Colonic mucosa (tissue), 4 donors: ENCODE measurements at places on chromosomes 4 and X. TPM values are rescaled to one million over a fixed set of nuclear protein-coding genes. Genes with fewer than 3 reads are reported as not detected.
A peak's percentile ranks its signal among the peaks of the same experiment; 100 is the strongest.

DNA sequence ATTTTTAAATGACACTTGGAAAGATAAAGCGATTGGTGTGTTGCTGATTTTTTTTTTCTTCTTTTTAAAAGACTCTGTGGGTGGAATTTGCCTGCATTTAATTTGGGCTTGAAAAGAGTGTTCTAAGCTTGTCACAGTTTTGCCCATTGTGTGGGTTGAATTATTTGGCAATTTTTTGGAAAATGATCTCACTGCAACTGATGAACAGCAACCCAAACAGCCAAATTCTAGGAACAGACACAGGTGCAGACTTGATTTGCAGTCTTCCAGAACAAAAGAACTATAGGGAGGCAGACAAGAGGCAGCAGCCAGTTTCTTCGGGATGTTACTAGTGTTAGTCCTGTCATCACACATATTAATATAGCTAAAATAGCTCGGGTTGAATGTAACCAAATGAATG, 40.5 kb downstream of the CASP6 start:
- H3K36me3 ChIP-seq = no peaks in the 10 kb centered on the region
- no peak overlapping the region for H3K4me3 ChIP-seq
- DNase-seq = no peak
- H3K27ac ChIP-seq = no peak overlapping the region
- no peaks in the 10 kb centered on the region for H3K4me1 ChIP-seq
- no peaks in the 10 kb centered on the region for H3K27me3 ChIP-seq

DNA sequence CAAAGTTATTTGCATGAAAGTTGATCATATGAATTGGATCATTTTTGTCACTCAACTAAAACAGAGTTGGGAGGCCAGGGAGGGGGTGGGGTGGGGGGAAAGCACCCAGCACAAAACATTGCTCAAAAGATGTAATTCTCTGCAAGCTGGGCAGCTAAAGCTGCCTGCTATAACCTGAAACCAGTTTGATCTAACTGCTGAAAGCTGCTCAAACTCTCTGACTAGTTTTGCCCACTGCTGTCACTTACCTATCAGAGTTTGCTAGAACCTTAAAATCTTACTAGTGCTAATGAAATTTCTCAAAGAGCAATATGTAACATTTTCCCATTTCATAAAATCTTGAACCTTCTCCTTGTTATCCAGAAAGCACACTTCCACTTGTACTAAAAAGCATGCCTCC, 10.4 kb downstream of the CXCL8 start:
- no peak overlapping the region for H3K27ac ChIP-seq
- H3K4me1 ChIP-seq = no peaks in the 10 kb centered on the region
- no peaks in the 10 kb centered on the region for H3K36me3 ChIP-seq

DNA sequence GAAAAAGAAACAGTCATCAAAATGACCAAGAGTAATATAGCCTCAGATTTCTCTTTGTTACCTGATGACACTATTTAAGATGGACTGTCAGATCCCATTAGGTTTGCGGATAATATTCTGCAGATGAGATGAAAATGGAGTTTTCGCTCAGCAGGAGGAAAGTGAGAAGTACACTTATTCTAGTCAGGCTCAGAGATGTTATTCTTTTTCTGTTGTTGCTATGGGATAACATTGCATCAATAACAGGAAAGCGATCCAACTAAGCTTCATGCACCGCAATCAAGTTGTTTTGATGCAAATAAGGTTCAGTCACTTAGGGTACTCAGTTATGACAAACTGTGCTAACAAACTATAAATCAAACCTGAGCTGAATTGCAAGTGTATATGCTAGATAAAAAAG, 415.0 kb downstream of the CCSER1 start:
- no peaks in the 10 kb centered on the region for H3K27me3 ChIP-seq
- no peak for DNase-seq
- no peak overlapping the region for H3K4me3 ChIP-seq

GRCh38 chr4:102492531-102493241, 8.5 kb upstream of the NFKB1 start:
- peaks cover 6% of the 10 kb centered on the region for H3K4me1 ChIP-seq
- H3K36me3 ChIP-seq = no peaks in the 10 kb centered on the region
- no peaks in the 10 kb centered on the region for H3K27me3 ChIP-seq
- no peak overlapping the region for H3K4me3 ChIP-seq
- no peak for DNase-seq
- H3K27ac ChIP-seq = peak overlapping the region; percentile 59

DNA sequence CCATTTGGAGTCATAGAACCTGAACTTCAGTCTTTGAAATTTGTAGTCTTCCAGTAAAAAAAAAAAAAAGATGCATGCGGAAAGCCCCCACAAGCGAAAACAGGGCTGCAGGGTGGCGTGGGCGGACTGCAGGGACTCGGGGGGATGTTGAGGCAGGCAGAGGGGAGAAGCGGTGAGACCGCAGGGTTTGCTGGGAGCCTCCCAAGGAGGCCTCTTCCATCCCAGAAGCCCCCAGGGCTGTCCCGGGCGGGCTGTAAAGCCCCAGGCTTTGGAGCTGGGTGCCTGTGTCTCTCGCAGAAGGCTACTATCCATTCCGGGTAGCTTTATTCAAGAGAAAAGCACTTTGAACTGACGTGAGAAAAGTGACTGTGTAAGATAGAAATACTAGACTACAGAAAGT, 46.7 kb upstream of the TADA2B start:
- peaks cover 23% of the 10 kb centered on the region for H3K36me3 ChIP-seq
- H3K4me1 ChIP-seq = no peaks in the 10 kb centered on the region
- H3K27me3 ChIP-seq = no peaks in the 10 kb centered on the region
- H3K4me3 ChIP-seq = no peak overlapping the region
- no peak for DNase-seq
- no peak overlapping the region for H3K27ac ChIP-seq

GRCh38 chrX:131359611-131360010, 70.5 kb upstream of the IGSF1 start:
- no peaks in the 10 kb centered on the region for H3K4me1 ChIP-seq
- no peaks in the 10 kb centered on the region for H3K36me3 ChIP-seq
- peaks cover 3% of the 10 kb centered on the region for H3K27me3 ChIP-seq
- no peak overlapping the region for H3K4me3 ChIP-seq

GRCh38 chr4:6264225-6264540, 5.5 kb upstream of the WFS1 start:
- no peak overlapping the region for H3K4me3 ChIP-seq
- no peaks in the 10 kb centered on the region for H3K4me1 ChIP-seq
- H3K36me3 ChIP-seq = no peaks in the 10 kb centered on the region
- H3K27me3 ChIP-seq = no peaks in the 10 kb centered on the region
- DNase-seq = no peak

DNA sequence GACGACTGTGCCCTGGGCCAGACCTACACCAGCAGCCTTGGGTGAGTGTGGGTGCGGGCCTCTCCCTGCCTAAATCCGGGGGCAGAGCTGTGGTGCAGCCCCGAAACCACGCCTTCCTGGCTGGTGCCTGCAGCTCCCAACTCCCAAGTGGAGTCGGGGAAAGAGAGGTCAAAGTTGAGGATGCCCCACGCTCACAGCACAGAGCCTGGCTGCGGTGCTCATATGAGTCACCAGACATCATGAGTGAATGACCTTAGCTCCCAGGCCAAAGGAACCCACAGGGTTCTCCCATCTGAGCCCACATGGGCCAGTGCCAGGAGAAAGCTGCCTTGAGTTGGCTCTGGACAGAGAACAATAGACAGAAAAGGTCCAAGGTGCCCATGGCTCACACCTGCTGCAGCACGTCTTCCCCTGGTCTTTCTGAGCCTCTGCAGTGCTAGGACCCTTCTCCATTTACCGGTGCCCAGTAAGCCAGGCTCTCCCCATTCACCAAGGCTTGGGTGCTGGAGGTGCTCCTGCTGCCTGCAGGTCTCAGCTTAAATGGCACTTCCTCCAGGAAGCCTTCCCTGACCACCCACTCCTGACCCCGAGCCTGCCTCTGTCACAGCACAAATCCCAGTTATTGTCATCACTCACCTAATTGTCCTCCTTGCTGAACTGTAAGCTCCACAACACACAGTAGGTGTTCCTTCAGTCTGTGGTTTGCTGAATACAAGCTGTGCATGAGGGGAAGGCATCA, 224.2 kb downstream of the AFAP1 start:
- H3K4me3 ChIP-seq = no peak overlapping the region
- no peak overlapping the region for H3K27ac ChIP-seq
- H3K4me1 ChIP-seq = no peaks in the 10 kb centered on the region
- no peak for DNase-seq

GRCh38 chrX:22121161-22121560, 89.0 kb downstream of the PHEX start:
- no peak overlapping the region for H3K27ac ChIP-seq
- no peak for DNase-seq
- H3K36me3 ChIP-seq = no peaks in the 10 kb centered on the region
- H3K27me3 ChIP-seq = no peaks in the 10 kb centered on the region

GRCh38 chr4:85681221-85681657, 206.3 kb downstream of the ARHGAP24 start:
- no peak overlapping the region for H3K27ac ChIP-seq
- H3K4me3 ChIP-seq = no peak overlapping the region
- H3K36me3 ChIP-seq = no peaks in the 10 kb centered on the region
- no peaks in the 10 kb centered on the region for H3K27me3 ChIP-seq
- peak; percentile 33 for DNase-seq

- H3K4me1 ChIP-seq = no peaks in the 10 kb centered on the region
- no peaks in the 10 kb centered on the region for H3K36me3 ChIP-seq
- H3K27ac ChIP-seq = no peak overlapping the region
- H3K27me3 ChIP-seq = no peaks in the 10 kb centered on the region
These were observed 179.6 kb downstream of the KDR start for GRCh38 chr4:54945838-54946237.

DNA sequence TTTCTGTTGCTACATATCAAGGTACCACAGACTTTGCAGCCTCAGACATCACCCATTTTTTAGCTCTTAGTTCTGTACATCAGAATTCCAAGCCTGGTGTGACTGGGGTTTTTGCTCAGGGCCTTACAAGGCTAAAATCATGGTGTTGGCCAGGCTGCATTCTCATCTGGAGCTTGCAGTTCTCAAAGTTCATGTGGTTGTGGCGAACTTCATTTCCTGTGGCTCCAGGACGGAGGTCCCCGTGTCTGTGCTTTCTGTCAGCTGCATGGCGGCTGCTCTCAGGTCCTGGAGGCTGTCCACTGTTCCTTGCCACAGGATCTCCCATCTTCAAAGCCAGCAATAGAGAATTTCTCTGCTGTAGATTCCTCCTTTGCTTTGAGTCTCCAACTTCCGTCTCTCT, 157.4 kb downstream of the STIM2 start:
- no peak for DNase-seq
- H3K27ac ChIP-seq = no peak overlapping the region
- no peaks in the 10 kb centered on the region for H3K4me1 ChIP-seq
- H3K4me3 ChIP-seq = no peak overlapping the region

- no peak overlapping the region for H3K27ac ChIP-seq
- H3K4me3 ChIP-seq = no peak overlapping the region
- H3K36me3 ChIP-seq = no peaks in the 10 kb centered on the region
- H3K27me3 ChIP-seq = no peaks in the 10 kb centered on the region
- no peak for DNase-seq
These were observed 74.6 kb upstream of the NALF2 start for GRCh38 chrX:69429339-69430015.

DNA sequence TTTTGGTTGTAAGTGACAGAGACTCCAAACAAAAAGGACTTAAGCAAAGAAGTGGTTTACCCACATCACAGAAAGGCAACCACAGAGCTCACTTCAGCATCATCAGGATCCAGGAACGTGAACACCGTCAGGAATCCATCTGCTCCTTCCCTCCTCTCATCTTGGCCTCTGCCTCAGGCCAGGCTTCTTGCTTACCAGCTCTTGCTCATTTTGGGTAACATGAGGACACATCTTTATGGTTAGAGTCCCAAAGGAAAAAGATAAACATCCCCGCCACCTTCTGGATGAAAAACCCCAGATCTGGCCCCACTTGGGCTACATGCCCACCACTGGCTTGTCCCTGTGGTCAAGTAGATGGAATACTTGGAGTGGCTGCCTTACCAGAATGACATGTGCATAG, 176.8 kb upstream of the RPL34 start:
- H3K36me3 ChIP-seq = no peaks in the 10 kb centered on the region
- no peaks in the 10 kb centered on the region for H3K4me1 ChIP-seq
- H3K27me3 ChIP-seq = no peaks in the 10 kb centered on the region
- no peak overlapping the region for H3K4me3 ChIP-seq

DNA sequence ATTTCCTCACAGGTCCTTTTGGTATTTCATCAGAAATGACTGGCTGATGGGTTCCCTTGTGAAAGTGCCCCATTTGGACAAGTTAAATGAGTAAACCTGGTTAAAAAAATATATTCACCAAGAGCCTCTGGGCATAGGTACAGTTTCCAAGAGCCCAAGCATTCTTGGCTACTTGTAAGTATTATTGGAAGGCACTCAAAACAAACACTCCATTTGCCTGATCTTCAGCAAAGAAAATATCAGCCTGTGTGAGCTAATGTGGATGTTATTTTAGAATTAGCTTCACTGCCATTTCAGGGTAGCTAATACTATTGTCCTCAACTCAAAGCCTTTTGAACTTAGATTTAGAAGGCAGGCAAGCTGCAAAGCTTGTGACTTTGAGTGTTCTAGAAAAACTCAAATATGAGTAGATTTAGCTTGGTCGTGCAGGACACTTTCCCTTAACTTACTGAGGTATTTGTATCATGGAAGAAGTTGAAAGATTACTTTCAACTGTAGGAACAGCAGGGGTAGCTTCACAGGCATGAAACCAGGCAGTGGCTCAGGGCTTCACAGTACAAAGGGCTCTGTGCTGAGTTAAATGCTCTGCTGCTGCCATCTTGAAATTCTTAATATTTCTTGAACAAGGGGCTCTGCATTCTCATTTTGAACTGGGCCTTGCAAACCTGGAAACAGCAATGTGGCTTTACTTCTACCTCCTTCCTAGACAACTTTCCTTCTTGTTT, 177.2 kb downstream of the AMELX start:
- no peak overlapping the region for H3K27ac ChIP-seq
- no peak overlapping the region for H3K4me3 ChIP-seq
- no peaks in the 10 kb centered on the region for H3K4me1 ChIP-seq
- no peaks in the 10 kb centered on the region for H3K36me3 ChIP-seq

GRCh38 chrX:129472116-129472515, 51.2 kb downstream of the SMARCA1 start:
- H3K27ac ChIP-seq = no peak overlapping the region
- H3K27me3 ChIP-seq = no peaks in the 10 kb centered on the region
- no peaks in the 10 kb centered on the region for H3K4me1 ChIP-seq
- H3K4me3 ChIP-seq = no peak overlapping the region

FAM47A gene
- total RNA-seq = not detected

NR0B1 gene
- total RNA-seq = 0.20 TPM

GABRB1 gene
- total RNA-seq = 0.82 TPM

DCAF8L1 gene
- not detected for total RNA-seq

SSX2B gene
- total RNA-seq = not detected

FAM47E gene
- 3.9 TPM for total RNA-seq

SSX4B gene
- not detected for total RNA-seq

UNC5C gene
- 3.9 TPM for total RNA-seq
